GM04503 (cell line): ENCODE measurements at places on chromosomes 16 and 17.

DNA sequence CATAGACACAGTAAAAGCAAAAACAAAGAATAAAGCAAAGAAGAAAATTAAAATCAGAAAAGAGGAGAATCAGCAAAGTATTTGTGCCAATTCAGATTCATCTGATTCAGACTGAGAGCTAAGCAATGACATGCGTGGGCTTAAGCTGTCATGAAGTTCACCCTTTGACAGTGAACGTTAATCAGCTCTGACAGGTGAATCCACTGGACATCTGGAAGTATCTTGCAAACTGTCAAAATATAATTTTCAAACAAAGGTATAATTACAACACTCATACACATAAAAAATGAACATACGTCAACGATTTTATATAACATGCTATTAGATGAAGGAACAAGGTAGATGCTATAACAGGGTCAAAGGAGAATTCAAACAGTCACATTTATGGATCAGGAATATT, 596.3 kb upstream of the SALL1 start:
- no peak for DNase-seq

DNA sequence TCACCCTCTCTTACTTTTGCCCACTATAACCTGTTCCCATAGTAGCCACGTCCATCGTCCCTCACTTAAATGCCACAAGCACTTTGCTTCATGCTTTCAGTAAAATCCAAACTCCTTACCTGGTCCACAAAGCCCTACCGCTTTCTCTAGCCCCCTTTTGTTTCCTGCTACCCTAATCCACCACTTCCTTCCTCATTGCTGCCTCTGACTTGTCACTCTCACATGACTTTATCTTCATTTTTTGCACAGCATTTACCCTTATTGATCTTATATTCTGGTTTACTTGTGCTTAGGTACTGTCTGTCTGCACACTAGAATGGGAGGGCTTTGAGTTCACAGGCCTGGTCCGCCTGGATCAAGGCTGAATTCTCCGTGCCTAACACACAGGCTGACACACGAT, 340.0 kb downstream of the XYLT1 start:
- no peak for DNase-seq

DNA sequence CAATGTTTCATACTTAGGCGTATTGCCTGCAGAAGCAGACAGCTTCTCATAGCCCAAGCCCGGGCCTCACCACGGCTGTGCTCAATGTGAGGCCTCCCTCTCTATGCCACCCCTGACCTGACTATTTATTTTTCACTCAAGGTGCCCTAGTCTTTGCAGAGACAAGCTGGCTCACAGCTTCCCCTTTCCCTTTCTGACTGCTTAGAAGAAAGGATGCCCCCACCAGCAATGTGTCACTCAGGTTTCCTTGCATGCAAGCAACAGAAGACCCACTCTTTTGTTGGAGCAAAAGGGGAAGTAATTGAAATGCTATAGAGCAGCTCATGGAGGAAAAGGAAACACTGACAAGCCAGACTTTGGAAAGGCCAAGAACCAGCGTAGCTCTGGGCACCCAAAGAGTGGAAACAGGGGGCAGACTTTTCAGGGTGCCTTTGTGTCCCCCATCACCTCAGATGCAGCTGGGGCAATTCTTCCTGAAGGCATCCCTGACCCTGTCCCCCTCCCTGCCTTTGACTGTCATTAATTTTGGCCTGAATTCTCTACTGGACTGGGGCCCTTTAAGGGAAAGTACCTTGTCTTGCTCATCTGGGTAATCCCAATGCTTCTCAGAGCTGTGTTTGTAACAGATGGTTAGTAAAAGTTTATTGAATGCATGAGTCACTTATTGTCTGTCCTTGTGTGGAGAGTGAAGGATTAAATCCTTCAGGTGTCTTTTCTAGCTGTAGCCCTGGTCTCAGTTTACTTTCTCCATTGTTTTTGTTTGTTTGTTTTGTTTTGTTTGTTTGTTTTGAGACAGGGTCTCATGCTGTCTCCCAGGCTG, 17.8 kb downstream of the RGS9 start:
- no peak for DNase-seq

DNA sequence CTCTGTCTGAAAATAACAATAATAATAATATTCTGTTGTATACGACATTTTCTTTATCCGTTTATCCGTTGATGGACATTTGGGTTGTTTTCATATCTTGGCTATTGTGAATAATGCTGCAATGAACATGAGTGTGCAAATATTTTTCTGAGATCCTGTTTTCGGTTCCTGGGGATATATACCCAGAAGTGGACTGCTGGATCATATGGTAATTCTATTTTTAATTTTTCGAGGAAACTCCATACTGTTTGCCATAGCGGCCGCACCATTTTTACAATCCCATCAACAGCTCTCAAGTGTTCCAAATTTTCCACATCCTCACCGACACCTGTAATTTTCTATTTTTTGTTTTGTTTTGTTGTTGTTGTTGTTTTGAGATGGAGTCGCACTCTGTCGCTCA, 5.3 kb upstream of the PRSS41 start:
- DNase-seq, result no peak

DNA sequence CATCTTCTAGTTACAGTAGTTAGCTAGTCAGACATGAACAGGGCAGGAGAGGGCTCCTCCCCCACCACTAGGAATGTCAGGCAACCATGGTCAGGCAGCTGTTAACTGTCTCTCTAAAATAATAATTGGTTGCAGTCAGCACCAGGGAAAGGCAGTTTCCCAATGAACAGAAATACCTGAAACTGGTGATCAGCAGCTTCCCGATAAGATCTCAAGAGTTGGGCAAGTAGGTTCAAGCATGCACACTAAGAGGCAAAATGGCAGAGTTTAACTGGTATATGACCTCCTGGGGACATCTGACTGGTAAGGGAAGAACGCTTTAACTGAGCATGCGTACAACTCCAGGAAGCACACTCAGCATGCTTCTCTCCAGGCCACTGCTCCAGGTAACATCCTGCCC, 12.6 kb upstream of the XYLT1 start:
- no peak for DNase-seq

GRCh38 chr17:50501054-50501453, 7.2 kb upstream of the MYCBPAP start:
- no peak for DNase-seq

- no peak for DNase-seq
These were observed at the start of gene NGFR for GRCh38 chr17:49494986-49495841. Gene NGFR (plus strand): TSS chr17:49495293. CDS start chr17:49495418, 125 bp downstream.

GRCh38 chr17:30801671-30802070, 22.8 kb downstream of the CRLF3 start:
- DNase-seq, result no peak

GRCh38 chr17:8488901-8489300, 53.2 kb downstream of the NDEL1 start:
- DNase-seq, result peak; percentile 86

DNA sequence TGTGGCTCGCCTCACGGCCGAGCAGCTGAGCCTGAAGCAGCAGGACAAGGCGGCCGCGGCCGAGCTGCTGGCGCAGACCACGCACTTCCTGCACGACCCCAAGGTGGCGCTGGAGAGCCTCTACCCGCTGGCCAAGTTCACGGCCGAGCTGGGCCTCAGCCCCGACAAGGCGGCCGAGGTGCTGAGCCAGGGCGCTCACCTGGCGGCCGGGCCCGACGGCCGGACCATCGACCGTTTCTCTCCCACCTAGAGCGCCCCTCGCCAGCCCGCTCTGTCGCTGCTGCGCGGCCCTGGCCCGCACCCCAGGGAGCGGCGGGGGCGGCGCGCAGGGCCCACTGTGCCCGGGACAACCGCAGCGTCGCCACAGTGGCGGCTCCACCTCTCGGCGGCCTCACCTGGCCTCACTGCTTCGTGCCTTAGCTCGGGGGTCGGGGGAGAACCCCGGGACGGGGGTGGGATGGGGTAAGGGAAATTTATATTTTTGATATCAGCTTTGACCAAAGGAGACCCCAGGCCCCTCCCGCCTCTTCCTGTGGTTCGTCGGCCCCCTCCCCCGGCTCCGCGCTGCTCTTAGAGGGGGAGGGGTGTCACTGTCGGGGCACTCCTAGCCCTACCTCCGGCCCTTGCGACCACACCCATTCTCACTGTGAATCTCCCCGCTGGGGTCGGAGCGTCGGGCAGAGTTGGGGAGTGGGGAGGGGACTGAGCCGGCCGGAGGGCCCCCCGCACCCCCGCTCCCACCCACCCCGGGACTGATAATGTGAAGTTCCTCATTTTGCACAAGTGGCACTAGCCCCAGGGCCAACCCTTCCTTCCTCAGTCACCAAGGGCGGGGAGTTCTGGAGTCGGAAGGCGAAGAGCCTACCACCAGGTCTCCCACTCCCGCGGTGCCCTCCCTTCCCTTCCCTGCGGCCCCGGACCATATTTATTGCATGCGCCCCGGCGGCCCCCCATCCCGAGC, 4.0 kb downstream of the HIC1 start:
- no peak for DNase-seq

DNA sequence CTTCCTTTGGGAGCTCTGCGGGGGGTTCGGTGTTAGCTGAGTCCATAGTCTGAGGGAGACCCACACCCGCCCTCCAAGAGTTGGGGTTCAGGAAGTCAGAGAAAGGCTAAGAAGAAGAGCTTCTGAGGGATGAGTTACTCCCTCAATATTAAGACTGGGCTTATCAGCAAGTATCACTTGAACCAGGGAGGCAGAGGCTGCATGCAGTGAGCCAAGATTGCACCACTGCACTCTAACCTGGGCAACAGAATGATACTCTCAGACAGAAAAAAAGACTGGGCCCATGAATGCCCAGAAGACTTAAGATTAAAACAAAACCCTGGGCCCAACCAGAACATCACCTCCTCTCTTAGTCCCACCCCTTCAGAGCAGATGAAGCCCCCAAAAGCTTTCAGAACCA, 6.0 kb downstream of the NKIRAS2 start:
- DNase-seq, result no peak

DNA sequence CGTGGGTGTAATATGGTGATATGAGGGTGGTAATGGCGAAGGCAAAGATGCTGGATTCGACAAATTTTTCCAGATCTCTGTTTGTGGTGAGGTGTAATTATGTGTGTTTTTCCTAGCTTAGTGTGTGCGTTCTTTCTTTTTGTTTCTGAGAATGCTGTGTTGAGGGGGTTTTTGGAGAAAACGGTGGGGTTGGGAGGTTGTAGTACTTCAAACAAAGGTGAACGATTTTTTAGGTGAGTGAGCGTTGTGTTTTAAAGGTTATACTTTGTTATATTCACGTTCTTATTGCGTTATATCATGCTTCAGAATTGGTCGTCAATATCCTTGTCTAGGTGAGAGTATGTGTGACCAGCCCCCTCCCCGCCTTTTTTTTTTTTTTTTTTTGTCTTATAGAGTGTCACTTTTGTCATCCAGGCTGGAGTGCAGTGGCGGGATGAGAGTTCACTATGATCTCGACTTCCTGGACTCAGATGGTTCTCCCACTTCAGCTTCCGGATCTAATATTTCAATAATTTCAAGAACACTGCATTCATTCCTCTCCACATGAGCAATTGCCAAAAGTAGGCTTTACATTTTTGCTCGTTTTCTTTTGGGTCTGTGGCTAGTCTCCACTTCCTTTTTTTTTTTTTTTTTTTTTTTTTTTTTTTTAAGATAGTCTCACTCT, 82.2 kb upstream of the RNU2-1 start:
- no peak for DNase-seq

DNA sequence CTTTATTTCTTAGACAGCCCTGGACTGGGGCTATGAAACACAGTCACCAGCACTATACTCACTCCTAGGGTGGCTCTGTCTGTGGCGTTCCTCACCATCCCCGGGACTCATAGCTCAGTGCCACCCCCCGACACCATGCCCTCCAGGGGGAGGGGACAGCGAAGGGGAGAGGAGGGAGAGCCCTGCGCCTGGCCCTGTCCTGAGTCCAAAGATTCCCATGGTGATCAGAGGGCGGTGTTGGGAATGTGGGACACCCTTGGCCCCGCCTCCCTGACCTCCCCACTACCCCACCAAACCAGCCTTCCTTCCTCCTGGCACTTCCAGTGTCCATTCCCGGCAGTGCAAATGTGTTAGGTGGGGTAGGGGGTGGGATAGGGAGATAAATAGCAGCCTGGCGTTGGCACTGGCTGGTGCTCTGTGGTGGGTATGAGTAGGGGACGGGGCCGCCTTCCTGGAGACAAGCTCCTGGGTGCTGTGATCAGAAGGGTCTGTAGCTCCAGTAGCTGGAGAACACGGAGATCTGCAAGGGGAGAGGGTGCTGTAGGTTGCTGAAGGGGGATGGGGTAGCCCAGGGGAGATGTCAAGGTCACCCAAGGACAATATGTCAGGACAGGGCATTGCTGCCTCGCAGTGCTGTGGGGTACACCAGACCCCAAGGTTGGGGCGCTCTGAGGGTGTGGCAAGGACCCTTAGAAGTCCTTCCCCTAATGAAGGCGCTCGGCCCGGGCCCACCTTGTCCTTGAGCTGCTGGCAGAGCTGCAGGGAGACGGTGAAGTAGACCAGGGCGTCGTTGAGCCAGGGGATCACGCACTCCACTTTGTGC, 2.0 kb downstream of the SMIM22 start:
- no peak for DNase-seq

- DNase-seq, result no peak
These were observed 84.7 kb downstream of the IRX5 start for GRCh38 chr16:55015181-55015913.

DNA sequence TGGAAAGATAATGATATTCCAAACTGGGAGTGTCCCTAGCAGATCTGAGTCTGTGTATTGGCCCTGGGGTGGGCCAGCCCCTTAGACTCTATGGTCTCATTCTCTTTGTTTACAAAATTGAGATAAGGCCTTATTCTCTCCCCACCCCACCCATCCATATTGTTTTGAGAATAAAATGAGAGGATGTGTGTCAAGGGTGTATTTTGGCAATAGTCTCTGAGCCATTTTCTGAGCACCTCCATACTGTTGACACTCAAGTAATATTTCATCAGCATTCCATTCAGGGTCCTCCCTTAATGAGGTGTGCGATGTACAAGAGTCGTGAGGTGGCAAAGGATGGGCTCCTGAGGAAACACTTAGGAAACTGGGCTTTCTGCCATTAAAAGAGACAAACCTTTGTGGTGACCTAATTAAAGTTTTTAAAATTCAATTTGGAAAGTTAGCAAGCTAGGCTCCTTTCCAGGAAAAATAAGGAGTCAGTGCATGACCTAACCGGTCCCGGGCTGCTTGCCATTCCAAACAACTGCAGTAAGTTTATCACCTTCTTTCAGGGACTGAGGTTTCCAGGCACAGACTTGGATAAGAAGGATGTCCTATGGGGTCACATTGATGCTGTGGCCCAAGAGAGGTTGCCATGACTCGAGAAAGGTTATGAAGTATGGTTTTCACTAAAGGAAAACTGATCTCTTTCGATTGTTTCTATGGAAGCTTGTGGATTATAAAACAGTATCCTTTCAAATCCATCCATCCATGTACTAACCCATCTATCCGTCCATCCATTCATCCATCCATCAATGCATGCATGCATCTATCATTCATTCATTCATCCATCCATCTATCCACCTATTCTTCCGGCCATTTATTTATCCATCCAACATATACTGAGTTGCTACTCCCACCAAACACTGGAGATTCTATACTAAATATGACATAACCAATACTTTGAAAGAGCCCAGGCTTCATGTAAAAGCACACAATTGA, 443.3 kb downstream of the UTP18 start:
- DNase-seq, result no peak

GRCh38 chr16:77450790-77451487, 16.1 kb upstream of the ADAMTS18 start:
- no peak for DNase-seq
